Esophagus squamous epithelium (tissue), 5 donors: ENCODE measurements at places on chromosomes 6 and 20.

DNA sequence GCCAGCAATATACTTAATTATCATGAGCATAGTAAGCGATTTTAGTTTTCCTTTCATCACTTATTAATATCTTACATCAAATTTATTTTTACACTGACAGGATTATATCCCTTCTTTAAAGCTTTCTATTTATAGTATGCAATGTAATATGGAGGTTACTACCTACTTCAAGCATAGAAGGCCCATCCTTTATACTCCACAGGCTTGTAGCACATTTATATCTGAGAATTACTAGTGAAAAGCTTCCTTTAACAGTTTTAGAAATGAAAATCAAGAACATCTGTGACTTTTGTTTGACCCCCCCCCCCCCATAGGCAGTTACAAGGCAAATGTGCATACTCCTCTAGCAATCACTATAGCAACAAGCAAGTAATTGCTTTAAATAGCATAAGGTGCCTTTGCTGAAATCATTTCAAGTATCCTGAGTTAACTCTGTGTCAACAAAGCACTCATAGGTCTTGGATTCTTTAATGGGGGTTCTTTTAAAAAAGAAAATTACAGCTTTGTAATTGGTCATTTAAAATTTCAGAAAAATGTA, 917.7 kb downstream of the PHF3 start:
- DNase-seq, result no peak

DNA sequence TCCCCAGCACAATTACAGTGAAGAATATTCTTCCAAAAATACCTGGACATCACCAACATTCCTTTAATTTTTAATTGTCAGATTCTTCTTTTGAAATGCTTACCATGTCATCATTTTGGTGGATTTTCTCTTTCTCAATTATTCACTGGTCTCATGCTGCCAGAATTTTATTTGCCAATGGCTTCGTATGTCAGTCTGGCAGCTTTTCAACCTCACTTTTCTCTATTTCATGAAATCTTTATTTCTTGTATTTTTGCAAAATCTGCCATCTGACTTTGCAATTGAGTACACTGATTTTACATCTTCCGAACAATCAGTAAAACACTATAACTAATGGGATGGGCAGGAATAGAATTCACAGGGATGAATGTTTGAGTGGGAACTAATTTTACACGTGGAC, 84.1 kb downstream of the BTBD9 start:
- no peak for DNase-seq

DNA sequence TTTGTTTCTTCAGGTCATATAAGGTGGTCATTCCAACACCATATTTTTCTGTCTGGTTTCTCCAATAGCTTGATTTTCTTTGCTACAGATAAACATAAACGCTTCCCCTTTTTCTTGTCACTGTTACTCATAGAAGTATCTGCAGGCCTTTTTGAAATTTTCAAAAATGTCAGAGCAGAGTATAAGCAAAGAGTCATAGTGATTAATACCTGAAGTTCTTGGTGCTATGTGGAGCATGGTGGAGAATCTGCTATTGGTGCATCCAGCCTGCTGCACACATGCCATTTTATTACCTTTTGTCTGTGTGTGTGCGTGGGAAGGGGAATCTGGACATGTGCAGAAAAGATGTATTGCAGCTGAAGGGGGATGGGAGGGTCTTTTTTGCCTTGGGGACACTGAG, 19.7 kb downstream of the STX11 start:
- DNase-seq, result no peak

DNA sequence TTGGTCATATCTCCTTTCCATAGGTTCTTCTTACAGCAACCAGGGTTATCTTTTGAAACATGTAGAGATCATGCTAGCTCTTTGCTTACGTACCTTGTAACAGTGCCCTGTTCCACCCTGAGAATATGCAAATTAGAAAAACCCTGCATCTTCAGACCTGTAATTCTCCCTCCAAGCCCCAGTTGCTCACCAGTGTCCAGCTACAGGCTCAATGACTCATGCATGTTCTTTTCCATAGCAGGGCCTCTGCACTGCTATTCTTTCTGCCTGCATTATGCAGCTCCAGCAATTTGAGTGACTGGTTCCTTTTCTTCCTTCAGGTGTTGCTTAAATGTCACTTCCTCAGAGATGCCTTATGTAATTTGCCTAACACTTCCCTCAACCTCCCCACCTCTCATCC, 636.2 kb downstream of the KHDRBS2 start:
- no peak for DNase-seq

GRCh38 chr6:14333556-14334305, 216.2 kb downstream of the CD83 start:
- no peak for DNase-seq

DNA sequence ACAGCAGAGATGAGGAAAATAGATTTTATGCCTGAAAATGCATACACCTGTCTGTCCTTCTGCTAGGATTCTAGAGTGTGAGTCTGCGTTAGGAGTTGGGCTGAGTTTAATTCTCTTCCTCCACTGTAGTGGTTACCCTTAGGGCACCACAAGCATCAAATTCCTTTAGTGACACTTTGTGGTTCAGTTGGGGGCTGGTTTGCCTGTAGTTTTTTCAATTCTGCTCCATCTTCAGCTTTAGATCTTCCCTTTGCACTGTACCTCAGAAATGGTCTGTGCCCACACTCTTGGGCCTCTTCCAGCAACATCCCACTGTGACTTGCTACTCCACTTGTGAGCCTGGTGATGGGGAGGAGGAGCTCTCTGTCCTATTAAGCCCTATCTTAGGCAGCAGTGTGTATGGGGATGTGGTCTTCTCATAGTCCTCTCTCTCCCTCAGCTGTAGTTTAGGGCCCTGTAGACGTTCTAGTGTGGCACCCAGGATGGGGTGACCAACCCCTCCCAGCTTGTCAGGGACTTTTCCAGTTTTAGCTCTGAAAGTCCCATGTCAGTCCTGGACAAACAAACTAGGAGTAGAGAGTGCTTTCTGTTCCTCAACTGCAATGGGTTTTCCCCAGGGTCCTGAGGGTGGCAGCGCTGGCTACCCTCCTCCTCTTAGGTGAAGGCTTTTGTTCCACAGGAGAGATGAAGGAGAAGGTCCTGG, 19.7 kb upstream of the OGFRL1 start:
- no peak for DNase-seq

DNA sequence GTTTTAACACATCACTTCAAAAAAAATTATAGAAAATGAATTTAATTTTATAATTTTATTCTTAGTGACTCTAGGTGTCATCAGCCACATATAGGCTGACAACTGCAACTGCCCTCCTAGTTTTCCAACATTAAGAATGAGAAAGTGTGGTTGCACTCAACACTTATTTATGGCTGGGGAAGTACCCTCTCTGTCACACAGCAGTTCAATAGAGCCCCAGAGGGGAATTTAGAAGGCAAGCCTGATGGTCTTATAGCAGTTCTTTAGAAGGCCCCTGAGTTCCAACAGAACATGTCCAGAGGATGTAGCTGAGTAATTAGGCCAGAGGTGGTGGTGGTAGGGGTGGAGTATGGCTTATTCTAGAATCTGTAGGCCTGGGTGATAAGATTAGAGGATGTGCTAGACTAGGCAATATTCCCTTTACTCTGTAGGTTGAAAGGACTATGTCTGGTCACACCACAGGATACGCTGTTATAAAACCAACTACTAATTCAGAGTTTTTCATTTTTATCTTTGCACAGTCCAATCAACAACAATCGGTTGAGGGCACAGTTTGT, 226.5 kb upstream of the CITED2 start:
- DNase-seq, result no peak

- no peak for DNase-seq
Measured at GRCh38 chr6:92723390-92723931, 695.9 kb downstream of the EPHA7 start.

GRCh38 chr6:82906951-82907350, 158.7 kb downstream of the UBE3D start:
- DNase-seq, result no peak

DNA sequence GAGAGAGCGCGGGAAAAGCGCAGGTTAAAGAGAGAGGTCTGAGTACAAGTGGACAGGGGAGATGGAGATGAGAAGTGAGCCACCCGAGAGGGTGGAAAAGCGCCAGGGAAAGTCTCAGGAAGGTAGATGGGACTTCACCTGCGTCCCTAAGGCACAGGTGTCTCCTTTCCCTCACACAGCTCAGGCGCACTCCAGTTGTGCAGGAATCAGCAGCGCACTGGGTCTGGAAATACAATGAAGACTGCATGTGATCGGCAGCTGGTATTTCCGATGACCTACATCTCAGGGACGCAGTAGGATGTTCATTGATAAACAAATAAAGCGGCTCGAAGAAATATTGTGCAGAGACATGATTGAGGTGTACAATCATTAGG, 432 bp upstream of the KHDRBS2 start:
- no peak for DNase-seq

DNA sequence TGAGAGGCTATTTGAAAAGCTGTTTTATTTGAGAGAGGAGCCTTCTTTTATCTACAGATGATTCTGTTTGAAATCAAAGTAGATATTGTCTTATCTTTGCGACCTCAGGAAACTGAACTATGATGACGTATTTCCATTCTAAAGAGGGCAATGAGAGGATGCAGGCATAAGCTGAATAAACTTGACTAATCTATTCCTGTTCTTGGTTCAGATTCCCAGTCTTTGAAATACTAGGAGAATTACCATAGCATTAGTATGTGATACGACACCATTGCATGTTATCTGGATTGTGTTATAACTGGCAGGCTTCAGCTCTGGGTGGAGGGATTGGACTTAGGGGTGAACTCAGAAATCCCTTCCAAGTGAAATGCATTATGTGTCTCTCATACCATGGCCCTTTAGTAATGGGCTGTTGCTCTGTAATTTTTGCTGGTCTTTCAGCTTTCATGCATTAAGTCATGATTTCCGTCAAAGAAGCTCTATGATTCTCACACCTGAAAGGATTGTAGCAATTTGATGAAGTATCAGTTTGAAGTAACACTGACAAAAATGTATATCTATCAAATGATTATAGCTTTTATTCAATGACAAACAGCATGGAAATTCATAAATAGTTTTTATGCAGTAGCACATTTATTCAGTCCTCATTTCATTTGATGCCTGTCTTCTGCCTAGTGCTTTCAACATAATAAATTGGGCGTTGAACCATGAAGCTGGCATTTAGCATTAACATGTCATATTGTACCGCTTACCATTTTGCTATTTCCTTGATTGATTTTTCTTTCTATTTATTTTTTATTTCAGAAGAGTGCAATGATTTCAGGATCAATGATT, 138.4 kb upstream of the SPACA1 start:
- no peak for DNase-seq

GRCh38 chr6:164417537-164418261, 891.7 kb downstream of the C6orf118 start:
- DNase-seq, result no peak

GRCh38 chr20:36861625-36861874, 14.4 kb upstream of the TLDC2 start:
- DNase-seq, result no peak

DNA sequence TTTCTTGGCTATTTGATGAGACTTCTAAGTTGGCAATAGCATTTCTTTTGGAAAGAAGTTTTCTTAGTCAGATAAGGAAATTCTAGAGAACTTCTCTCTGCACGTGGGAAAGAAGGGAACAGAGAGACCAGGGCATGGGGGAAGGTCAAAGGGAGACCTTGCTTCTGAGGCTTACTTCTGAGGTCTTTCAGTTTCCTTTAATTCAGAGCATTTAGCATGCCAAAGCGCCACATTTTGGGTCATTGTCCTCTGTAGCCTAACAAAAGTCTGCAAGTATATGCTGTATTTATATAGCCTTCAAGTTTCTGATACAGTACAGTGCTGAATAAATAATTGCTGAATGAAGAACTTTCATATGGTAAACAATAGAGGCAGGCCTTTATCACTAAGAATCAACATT, 95.6 kb downstream of the SAMD3 start:
- DNase-seq, result no peak

DNA sequence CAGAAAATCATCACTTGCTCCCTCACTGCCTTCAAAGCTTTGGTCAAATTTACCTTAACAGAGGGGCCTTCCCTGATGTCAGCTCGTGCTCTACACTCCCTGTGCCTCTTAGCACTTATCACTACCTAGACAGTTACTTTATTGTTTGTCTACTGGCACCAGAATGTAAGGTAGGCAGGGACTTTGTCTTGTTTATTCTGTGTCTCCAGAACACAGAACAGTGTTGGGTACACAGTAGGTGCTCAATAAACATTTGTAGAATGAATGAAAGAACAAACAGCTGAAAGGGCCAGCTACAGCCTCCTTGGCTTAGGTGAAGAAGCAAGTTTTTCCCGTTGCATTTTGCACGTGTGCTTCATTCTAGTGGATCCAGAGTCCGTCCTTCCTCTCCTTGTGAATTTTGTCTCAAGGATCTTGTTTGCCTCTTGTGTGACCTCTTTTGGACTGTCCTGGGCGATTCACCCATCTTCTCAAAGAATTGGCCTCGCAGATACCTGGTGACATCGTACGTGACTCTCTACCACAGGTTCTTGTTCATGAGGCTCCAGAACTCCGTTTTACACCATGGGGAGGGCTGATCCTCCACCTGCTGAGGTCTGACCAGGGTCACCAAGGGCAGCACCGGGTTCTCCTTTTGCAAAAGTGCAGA, 84.2 kb upstream of the ARMC2 start:
- no peak for DNase-seq

DNA sequence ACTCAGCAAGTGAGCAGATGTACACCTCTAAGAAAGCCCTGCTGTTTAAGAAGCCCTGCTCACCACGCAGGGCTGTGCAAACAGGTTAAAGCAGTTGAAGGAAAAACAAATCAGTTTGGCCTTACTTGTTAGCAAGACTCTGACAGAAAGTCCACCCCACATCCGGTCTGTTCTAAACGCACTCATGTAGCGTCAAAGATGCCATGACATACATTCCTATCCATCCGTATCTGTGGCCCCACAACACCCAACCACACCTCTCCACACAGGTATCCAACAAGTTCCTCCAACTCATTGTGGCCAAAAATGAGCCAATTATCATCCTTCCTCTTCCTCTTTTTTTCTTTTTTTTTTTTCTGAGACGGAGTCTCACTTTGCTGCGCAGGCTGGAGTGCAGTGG, 22.8 kb upstream of the RAB22A start:
- DNase-seq, result no peak

- DNase-seq, result no peak
Measured at GRCh38 chr6:168033791-168034190, 36.3 kb downstream of the KIF25 start.

GRCh38 chr6:134063121-134063965, 10.9 kb upstream of the SLC2A12 start:
- DNase-seq, result no peak

- no peak for DNase-seq
Measured at GRCh38 chr20:63908008-63908682, 13.2 kb downstream of the DNAJC5 start.

DNA sequence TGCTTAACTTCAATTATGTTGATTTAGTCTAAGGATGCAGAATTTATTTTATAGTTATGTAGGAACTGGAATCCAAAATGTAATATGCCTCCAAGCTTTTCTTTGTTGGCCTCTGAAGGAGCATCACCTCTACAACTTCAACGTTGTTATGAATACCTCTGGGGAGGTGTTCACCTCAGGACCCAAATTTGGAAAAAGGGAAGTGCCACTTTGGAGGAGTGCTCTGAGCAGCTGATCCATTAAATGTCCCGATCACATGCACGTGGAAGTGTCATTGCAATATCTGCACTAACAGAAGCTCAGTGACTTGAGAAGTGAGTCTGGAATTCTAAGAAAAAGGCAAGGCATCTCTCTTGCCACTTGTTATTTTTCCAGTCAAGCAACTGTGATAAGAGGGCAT, 22.2 kb upstream of the SLC17A3 start:
- DNase-seq, result no peak
